Urinary bladder (tissue), 4 donors: ENCODE measurements at places on chromosomes 3 and 15. TPM values are rescaled to one million over a fixed set of nuclear protein-coding genes. Genes with fewer than 3 reads are reported as not detected.

The ACAN gene
- 5.0 TPM for total RNA-seq

The ITIH1 gene
- not detected for total RNA-seq

The PSTPIP1 gene
- 1.2 TPM for total RNA-seq

The LRRC15 gene
- total RNA-seq, result 0.11 TPM

The SLC28A1 gene
- 0.11 TPM for total RNA-seq

The CLSTN2 gene
- total RNA-seq, result 4.9 TPM

The ARPIN gene
- 18.9 TPM for total RNA-seq

The PRSS50 gene
- total RNA-seq, result 0.26 TPM

The KCNH8 gene
- 1.5 TPM for total RNA-seq

The IL17RE gene
- total RNA-seq, result 1.2 TPM

The CSTA gene
- 10.0 TPM for total RNA-seq

The GNB4 gene
- total RNA-seq, result 124 TPM

The GXYLT2 gene
- 71.5 TPM for total RNA-seq

The ANKUB1 gene
- total RNA-seq, result not detected

The NECTIN3 gene
- 71.3 TPM for total RNA-seq

The ASB14 gene
- 0.21 TPM for total RNA-seq

The SH2D7 gene
- not detected for total RNA-seq

The NOX5 gene
- total RNA-seq, result 0.16 TPM

The GLDN gene
- total RNA-seq, result 1.9 TPM

The ZNF35 gene
- 17.9 TPM for total RNA-seq

The DPPA2 gene
- not detected for total RNA-seq

The GOLGA8N gene
- 22.3 TPM for total RNA-seq

The HDGFL3 gene
- total RNA-seq, result 42.9 TPM

The DISP2 gene
- 0.63 TPM for total RNA-seq

The AMT gene
- total RNA-seq, result 6.7 TPM

The KBTBD12 gene
- 2.7 TPM for total RNA-seq

The CEP97 gene
- 34.4 TPM for total RNA-seq

The LMAN1L gene
- 0.85 TPM for total RNA-seq

The EFCC1 gene
- 5.7 TPM for total RNA-seq
